ENCODE measurements at places on chromosomes 3 and 15. TPM values are rescaled to one million over a fixed set of nuclear protein-coding genes. Genes with fewer than 3 reads are reported as not detected.

DNA sequence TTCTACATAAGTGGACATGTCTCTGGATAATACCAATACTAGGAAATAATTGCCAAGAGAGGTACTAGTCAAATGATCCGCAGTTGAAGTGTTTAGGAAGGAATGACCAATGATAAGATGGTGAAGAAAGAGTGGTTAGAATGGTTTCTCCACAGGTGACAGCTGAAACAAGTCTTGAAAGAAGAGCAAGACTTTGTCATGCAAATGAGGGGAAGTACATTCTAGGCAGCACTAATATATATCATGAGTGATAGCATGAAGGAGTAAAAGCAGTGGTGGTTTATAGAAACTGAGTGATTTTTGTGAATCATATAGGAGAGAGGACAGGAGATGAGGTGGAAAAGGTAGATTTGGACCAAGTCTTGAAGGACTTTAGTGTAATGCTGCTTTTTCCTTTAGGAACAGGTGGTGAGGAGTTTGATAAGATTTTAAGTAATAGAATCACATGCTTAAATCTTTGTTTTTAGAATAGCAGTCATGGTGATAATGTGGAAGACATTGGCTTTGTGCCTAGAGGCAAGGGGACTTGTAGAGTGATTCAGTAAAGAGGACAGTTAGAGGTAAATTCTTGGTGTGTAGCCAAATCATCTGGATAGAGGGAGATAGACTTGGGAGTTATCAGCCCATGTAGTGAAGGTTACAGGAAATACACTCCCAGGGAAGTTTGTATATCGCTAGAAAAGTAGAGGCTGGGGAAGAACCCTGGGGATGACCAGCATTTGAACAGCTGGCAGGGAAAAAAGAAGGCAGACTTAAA is 31.9 kb downstream of the SLMAP start:
- DNase-seq, result no peak

DNA sequence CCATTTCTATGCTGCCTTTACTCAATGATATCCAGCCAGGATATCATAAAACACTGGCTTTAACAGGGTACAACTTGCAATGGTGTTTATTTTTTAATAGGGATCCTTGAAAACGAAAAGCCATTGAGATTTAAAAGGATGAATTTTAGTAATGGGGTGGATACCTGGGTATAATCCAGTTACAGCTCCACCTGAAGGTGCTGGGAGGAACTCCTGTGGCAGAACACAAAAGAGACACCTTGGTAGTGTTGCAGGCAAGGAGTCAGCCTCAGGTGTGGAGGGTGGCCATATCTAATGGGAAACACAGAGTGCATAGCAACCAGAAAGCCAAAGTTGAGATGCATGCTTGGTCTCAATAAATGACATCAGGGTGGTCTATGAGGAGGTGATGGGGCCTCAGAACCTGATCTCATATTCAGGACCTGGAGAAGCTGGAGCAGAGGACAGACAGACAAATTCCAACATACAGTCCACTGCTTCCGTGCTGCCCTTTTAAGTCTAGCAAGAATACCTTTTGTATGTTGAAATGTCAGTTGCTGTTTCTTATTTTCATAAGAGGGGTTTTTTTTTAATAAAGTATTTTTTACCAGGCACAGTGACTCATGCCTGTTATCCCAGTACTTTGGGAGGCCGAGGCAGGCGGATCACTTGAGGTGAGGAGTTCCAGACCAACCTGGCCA is 12.0 kb upstream of the PAQR9 start:
- DNase-seq, result no peak

- DNase-seq, result no peak
Observed at GRCh38 chr3:154214306-154214705, 93.1 kb downstream of the ARHGEF26 start.

DNA sequence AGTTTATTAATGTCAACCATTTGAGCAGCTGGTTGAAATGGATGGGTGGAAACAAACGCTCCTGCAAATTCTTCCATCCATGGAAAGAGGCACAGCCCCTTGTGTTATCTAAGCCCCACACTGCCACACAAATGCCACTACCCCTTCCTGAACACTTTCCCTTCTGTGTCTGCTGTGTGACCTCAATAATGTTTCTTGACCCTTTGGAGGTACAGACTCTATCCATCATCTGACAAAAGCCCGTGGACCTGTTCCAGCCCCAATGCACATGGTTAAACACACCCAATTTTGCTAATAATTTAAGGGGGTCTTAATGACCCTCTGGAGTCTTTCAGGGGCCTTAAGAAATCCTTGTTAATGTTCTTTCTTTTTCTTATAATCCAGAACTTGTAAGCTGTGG is 482.2 kb upstream of the CFAP20DC start:
- no peak for DNase-seq

DNA sequence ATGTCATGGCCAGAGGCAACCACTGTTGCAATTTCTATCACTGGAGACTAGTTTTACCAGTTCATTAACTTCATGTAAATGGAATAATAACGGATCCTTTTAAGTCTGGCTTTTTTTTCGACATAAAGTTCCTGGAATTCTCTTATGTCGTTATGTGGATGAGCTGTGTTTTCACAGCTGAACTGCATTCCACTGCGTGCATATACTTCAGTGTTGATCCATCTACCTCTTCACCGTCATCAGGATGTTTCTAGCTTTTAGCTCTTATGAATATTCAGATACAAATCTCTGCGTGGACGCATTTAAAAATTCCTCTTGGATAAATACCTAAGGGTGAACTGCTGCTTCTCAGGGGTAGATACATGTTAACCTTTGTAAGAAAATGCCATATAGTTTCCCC is 15.6 kb upstream of the CYFIP1 start:
- no peak for DNase-seq

DNA sequence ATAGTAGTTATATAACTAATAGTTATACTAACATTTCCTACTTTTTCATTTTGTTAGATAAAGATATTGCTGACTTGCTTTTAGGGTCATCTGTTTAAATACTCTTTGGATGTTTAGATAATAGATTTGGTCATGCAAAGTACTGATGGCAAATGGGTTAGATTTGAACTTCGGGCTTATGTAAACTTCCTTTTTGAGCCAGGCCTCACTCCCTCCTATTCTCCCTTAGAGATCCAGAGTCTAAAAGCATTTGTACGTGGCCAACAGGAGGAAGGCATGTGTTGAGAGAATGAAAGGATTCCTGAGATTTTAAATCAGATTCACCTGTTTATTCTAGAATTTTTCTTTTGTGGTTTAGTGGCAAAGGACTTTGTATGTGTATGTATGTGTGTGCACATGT is 106.4 kb upstream of the GBE1 start:
- DNase-seq, result no peak

DNA sequence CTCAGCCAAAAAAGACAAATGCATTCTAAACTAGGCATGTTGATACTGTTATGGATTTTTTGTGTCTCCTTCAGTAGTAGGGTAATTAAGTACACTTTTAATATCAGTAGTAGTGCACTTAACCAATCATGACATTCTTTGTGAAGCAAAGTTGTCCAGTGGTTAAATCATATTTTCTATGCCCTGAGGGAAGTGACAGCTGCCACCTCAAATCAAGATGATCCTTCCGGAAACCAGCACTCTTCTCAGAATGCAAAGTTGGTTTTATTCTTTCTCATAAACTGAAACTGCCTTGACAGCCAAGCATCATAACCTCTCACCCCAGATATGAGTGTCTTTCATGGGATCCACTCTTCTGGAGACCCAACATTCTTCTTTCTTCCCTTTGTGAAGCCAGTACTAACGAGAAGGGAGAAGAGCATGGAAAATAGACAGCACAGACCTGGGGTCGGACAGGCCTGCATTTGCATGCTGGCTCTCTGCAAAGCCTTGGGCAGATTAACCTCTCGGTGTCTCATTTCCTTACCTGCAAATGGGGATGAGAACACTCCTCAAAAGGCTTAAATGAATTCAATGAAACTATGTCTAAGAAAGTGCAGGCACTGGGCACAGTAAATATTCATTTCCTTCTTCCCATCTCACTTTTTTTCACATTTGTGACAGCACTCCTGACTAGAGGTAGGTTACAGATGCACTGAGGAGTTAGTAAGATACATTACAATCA is 13.2 kb downstream of the AAGAB start:
- DNase-seq, result no peak

DNA sequence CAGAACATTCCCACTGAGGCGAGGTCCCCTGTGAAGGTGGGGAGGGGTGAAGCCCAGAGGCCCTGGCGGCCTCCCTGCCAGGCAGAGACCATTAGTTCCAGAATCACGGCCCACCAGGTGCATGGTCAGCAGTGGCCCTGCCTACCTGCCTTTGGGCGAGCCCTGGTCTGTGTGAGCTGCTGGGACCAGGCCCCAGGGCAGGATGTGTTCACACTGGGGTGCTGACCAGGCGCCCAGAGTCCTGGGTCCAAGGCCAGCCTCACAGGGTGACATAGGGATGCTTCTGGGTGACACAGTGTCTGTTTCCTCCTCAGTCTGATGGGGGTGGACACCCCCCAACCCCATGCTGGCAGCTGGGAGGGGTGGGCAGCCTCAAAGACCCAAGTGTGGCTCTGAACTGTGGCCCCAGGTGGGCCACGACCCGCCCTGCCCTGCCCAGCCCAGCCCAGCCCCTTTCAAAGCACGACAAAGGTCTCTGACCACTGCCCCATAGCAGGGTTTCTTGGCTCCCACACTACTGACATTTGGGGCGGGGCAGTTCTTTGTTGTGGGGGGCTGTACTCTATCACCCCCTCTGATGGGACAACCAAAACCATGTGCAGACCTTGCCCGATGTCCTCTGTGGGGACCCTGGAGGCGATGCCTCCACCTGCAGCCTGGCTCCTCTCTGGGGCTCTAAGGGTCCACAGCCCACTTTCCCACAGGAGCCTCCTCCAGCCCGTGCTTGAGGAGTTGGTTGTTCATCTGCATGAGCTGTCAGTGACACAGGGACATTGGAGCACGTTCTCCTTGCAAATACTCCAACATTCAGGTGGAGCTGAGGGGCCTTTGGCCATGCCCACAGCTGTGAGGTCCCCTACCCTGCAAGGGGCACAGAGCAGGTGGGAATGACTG is 44.8 kb upstream of the SLC41A3 start:
- no peak for DNase-seq

DNA sequence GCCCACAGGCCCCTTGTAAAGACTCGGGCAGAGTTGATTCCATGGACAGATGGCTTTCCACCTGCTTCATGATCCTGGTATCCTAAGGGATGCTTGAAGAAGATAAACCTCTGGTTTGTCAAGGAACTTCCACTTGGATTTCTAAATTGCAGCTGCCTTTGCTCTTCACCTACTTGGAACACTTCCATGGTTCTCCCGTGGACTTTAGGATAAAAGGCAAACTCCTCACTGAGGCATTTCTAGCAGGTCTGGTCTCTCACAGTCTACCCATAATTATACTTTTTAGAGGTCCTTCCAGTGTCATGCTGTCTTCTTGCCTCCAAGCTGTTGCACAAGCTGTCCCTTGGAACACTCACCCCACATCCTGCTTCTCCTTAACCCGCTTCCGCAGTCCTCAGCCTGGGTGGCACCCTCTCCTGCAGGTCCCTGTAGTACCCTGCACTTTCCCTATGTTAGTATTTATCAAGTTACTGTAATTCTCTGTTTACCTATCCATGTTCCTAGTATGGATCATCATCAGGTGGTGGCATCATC is 12.7 kb downstream of the TLNRD1 start:
- no peak for DNase-seq

DNA sequence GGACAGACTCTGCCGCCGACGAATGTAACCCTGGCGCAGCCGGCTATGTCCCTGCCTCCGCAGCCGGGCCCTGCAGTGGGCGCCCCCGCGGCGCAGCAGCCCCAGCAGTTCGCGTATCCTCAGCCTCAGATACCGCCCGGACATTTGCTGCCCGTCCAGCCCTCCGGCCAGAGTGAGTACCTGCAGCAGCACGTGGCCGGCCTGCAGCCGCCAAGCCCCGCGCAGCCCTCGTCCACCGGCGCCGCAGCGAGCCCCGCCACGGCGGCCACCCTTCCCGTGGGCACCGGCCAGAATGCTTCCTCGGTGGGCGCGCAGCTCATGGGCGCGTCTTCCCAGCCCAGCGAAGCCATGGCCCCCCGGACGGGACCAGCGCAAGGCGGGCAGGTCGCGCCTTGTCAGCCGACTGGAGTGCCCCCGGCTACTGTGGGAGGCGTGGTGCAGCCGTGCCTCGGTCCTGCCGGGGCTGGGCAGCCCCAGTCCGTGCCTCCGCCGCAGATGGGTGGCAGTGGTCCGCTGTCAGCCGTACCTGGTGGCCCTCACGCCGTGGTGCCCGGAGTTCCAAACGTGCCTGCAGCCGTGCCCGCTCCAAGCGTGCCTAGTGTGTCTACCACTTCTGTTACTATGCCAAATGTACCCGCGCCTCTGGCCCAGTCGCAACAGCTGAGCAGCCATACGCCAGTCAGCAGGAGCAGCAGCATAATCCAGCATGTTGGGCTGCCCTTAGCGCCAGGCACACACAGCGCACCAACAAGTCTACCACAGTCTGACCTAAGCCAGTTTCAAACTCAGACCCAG is 2.4 kb downstream of the TSC22D2 start:
- DNase-seq, result peak; percentile 58

GRCh38 chr15:92883163-92883875 is 16.8 kb upstream of the CHD2 start:
- no peak for DNase-seq

DNA sequence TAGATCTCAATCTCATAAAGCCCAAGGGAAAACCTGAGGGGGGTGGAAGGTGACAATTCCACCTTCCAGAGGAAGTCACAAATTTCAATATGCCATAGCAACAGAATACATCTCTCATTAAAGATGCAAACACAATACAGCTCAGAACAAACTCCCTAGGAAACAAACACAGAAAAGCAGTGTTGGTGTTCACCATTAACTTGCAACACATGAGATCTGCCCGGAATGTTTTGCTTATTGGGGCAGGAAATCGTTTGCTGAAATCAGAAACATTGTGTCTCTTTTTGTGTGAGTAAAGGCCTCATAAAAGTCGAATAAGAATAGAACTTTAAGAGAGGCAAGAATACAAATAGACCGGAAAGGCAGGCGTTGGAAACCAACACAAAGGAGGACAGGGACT is 5.8 kb upstream of the RYR3 start:
- no peak for DNase-seq

DNA sequence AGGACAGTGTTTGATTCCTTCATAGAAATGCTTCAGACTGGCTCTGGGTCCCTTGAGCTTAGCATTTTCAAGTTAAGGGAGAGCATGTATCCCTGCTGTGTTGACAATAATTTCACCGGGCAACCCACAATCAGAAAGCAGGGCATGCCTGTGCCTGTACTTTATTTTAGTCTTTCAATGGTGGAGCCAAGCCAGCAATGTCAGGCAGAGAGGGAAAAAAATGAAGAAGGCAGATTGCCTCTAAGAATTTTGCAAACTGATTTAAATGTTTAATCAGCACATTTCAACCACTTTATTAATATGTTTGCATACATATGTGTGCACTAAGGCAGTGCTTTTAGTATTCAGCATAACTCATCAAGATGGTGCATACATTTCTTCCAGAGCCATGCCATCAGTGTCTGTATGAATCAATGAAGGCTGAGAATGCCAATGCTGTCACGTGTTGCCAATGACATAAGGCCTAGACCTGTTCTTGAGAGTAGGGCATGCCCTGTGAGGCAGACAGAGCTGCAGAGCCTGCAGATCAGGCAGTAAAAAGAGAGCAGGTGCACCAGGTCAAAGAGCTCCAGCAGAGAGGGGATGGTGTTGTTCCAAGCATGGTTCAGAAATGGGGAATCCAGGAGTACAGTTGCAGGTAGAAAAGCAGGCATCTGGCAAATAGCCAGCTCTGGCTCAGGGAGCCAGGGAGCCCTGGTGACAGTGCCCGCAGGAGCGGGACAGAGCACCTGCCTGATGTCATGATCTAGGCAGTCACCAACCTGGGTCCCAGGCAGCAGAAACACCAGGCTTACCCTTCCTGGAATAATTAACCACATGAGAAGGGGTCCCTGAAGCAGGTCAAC is 508.5 kb downstream of the GABRG3 start:
- DNase-seq, result no peak

GOLGA6L10 gene
- total RNA-seq, result 1.8 TPM

ALDH1L1 gene
- 0.34 TPM for total RNA-seq

SAMMSON gene
- total RNA-seq, result not detected

CFAP44 gene
- total RNA-seq, result 0.71 TPM

TMEM207 gene
- total RNA-seq, result not detected
